ENCODE measurements at places on chromosomes 16 and 17. TPM values are rescaled to one million over a fixed set of nuclear protein-coding genes. Genes with fewer than 3 reads are reported as not detected.
A peak's percentile ranks its signal among the peaks of the same experiment; 100 is the strongest.

The DNAH2 gene
- total RNA-seq = 1.3 TPM

The KRTAP4-1 gene
- not detected for total RNA-seq

The ACE gene
- total RNA-seq = 9.9 TPM

The KRT17 gene
- 5.1 TPM for total RNA-seq

The GAS2L2 gene
- not detected for total RNA-seq

The SOX15 gene
- 2.1 TPM for total RNA-seq

The CACNG3 gene
- total RNA-seq = not detected

GRCh38 chr16:13143551-13143950 is 242.2 kb downstream of the SHISA9 start:
- no peak for DNase-seq

DNA sequence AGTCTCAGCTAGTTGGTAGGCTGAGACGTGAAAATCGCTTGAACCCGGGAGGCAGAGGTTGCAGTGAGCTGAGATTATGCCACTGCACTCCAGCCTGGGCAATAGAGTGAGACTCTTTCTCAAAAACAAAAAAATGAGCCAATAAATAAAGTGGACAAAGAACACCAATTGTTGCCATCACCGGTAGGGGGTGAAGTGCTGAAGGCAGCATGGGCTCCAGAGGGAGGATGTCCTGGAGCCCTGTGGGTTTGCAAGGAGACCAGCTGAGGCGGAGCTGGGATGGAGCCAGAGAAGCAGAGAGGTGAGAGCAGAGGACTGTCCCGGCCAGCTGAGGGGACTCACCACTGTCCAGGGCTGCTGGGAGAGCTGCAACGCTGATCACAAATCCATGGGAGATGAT is 13.8 kb downstream of the CHST6 start:
- DNase-seq = peak; percentile 70

DNA sequence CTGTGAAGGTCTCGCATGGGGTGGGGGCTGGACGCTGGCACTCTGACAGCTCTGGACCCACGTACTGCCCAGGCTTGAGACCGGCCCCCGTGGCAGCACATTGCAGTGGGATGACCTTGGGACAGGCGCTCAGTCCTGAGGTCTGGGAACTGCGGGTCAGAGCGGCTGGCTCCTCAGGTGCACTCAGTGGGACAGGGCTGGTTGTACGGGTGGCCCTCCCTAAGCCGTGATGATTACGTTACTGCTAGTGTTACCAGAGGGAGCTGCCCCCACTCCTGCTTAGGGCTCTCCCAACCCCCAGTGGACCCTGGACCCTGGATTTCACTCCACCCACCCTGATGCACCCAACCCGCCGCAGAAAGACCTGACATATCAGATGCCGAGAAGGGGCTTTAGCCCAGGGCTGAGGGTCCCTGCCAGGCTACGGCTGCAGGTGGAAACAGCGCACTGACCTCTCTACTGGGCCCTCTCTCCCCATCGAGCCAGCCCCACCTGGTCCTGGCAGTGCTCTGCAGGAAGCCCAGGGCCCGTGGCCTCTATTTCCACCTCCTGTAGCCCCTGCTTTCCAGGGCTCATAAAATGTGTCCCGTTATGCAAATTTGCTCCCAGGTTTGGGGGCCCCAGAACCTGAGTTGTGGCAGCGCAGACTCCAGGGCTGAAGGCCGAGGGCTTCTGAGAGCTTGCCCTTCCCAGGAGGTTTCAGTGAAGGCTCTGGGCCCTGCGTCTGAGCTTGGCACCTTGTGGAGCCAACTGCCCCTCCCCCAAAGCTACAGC is 77.2 kb downstream of the RTN4RL1 start:
- no peak for DNase-seq

- DNase-seq = no peak
These were observed 287.4 kb downstream of the SEC14L1 start for GRCh38 chr17:77428020-77428748.

GRCh38 chr16:86980644-86981043 is 336.5 kb downstream of the C16orf95 start:
- DNase-seq = peak; percentile 66

GRCh38 chr17:6551356-6551755 is 5.0 kb downstream of the PITPNM3 start:
- no peak for DNase-seq

DNA sequence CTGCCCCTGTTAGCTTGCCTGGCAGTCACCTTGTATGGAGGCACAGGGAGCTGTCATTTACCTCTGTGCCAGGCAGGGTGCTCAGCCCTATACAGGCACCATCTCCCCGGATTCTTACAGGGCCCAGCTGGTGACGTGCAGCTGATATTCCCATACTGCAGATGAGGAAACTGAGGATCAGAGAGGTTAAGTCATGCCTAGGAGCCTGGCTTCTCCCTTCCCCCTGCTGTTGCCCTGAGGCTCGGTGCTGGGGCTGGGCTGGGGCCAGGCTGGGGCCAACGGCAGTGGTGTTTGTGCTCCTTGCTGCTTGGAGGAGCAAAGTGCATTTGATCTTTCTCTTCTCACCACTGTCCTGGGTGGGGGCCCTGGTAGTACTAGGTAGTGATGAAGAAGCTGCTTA is 54.7 kb upstream of the IL34 start:
- DNase-seq = no peak

- DNase-seq = no peak
These were observed 67.2 kb downstream of the ADCY9 start for GRCh38 chr16:4049031-4049430.

GRCh38 chr17:39599004-39599664 is 8.6 kb downstream of the NEUROD2 start:
- no peak for DNase-seq

GRCh38 chr17:3485481-3486068 is 9.8 kb downstream of the ASPA start:
- DNase-seq = no peak

- no peak for DNase-seq
These were observed 22.5 kb downstream of the RPA1 start for GRCh38 chr17:1852327-1852726.

All from posterior vena cava (tissue), 2 donors.